ENCODE measurements at places on chromosomes 6 and 20.

- DNase-seq = no peak
These were observed 724.1 kb downstream of the KIF16B start for GRCh38 chr20:15848995-15849610.

GRCh38 chr6:89154131-89154530 lies 8.3 kb downstream of the PM20D2 start:
- no peak for DNase-seq

- DNase-seq = no peak
These were observed 35.4 kb upstream of the SSTR4 start for GRCh38 chr20:22999756-23000155.

DNA sequence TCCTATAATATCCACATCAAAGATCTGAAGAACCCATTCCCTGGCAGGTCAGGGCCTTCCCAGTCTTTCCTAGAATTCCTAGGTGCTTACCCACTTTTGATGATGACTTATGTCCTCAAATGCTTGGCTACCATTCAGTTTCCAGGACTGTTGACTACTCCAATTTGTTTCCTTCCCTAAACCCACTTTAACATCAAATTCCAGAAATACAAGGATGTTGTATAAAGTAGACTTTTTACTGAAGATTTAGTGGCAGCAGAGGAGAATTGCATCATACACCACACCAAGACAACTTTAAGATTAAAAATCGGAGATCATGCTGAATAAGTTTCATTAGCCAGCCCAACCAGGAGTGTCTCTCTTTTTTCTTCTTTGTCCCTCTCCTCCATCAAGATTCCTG lies 203.3 kb upstream of the LAMP5 start:
- DNase-seq = no peak

GRCh38 chr6:116572162-116572561 lies 858 bp downstream of the RWDD1 start:
- peak; percentile 23 for DNase-seq

- DNase-seq = no peak
These were observed 49.1 kb downstream of the LAMA2 start for GRCh38 chr6:128932061-128932460.

DNA sequence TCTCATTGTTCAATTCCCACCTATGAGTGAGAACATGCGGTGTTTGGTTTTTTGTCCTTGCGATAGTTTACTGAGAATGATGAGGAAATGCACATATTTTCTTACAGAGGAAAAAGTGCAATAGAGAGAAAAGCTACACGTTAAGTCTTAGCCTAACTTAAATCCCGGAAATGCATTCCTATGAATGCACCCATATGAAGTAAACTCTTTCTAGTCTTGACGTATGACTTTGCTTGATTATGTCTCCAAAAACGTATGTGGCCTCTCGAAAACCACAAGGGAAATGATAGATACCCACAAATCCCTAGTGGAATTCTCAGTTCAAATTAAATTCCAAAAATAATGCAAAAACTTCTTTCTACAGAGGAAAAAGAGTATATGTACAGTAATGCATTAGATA lies 90.7 kb upstream of the SASH1 start:
- DNase-seq = no peak

- no peak for DNase-seq
These were observed 47.5 kb upstream of the TMX4 start for GRCh38 chr20:8067082-8067481.

DNA sequence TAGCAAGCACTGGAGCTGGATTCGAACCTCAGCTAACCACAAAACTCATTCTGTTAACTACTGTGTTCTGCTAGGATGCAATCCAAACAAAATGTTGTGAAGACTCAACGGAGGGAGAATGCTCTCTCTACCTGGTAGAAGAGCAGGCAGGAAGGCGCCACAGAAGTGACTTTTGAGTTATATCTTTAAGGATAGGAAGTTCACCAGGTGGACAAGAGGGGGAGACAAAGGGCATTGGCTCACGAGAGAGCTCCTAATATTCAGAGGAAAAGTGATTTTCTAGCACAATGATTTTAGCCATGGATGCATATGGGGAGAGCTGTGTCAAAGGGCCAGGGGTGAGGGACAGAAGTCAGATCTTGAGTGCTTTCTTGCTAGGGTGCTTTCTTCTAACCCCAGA lies 108.4 kb upstream of the MAFB start:
- peak; percentile 5 for DNase-seq

- DNase-seq = no peak
These were observed 79.0 kb upstream of the SPACA1 start for GRCh38 chr6:87968435-87969278.

GRCh38 chr6:38234934-38235682 lies 404.6 kb downstream of the BTBD9 start:
- DNase-seq = no peak

DNA sequence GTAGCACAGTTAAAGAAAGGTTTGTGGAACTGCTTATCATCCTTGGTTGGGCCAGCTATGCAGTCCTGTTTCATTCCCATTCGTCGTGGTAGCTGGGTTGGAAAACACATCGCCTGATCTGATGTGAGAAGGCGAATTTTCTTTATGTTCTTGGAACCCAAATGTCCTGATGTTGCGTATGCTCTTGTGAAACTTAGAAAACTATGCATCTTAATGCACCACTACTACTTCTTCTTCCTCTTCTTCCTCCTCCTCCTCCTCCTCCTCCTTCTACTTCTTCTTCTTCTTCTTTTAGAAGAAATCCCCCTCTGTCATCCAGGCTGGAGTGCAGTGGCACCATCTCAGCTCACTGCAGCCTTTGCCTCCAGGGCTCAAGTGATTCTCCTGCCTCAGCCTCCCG lies 381.6 kb downstream of the UTRN start:
- DNase-seq = no peak

- peak; percentile 28 for DNase-seq
These were observed 656 bp downstream of the RTEL1 start for GRCh38 chr20:63658749-63659187.

DNA sequence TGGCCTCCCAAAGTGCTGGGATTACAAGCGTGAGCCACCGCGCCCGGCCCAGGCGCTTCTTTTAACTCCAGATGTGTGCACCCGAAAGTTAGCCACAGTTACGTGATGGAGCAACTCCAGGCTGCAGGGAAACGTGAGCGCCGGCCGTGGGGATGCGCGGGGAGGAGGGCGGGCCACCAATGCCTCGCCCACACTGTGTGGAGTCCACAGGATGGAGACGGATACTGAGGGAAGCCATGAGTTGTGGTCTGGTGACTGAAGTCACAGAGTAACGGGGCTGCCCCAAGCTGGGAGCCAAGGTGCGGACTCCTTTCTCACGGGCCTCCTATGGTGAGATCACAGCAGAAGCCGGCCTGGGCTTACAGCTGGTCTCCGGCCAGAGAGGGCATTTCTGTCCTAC lies 23.2 kb downstream of the YTHDF1 start:
- no peak for DNase-seq

DNA sequence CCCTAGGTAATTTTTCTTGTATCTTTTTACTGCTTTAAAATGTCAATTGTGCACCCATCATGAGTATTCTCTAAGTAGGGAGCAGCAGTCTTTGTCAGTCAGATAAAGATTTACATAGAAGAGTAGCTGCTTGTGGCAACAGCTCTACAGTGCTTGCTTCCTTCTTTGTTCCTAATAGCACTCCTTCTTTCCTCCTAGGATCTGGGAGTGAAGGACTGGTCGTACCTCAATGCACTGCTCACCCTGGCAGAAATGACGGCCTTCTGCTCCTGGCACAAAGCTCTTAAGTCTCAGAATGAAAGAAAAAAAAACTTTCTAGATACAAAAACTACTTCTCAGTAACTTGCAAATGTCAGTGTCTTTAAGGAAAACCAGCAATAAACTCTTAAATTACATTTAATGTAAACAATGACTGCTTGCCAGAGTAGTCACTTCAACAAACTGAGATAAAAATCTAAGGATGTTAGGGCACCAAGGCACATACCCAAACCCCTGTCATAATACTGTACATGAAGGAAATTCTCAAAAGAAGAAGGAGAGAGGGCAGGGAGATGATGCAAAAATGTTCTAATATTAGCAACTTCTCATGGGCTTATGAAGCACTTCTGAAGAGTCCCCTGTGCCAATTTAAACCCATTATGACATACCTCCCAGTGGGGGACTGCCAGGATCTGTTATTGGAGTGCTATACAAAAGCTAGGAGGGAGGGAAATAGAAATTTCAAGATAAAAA lies 34.0 kb downstream of the NCOA6 start:
- DNase-seq = no peak

GRCh38 chr20:17066902-17067301 lies 159.9 kb upstream of the PCSK2 start:
- DNase-seq = no peak

GRCh38 chr20:46773680-46774079 lies 64.2 kb downstream of the SLC2A10 start:
- DNase-seq = no peak

DNA sequence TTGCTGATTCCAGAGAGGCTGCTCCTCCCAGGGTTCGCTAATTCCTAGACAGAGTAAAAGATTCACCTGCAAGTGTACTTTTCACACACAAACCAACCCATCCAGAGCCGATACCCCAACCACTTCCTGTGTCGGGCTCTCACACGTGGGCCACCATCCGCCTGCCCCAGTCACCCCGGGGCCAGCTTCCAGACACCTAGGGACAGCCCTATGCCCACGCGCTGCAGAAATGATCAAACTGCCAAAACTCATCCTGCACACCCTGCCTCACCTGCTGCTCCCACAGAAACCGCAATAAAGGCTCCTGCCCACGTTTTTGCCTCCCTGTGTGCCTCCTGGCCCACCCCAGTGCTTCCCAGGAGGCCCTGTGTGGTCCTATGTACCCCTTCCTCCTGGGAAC lies 59.5 kb downstream of the PSMG4 start:
- DNase-seq = peak; percentile 12

GRCh38 chr20:47353692-47354463 lies 2.6 kb downstream of the ZMYND8 start:
- DNase-seq = no peak

DNA sequence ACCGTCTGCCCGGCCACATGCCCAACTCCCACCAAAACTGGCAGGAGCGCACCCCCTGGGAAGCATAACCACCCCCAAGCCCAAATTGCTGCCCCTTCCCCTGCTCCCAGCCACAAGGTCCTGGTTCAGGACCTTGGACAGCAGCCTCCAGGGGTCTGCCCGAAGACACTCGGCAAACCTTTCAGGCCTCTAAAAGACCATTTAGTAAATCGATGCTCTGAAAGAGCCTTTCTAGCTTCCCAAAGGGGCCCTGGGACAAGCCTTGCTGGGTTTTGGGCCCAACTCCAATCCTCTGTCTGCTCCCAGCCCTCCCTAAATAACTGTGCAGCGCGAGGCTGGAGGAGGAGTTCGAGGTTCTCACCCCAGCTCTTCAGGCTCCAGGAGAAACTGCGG lies 30.5 kb downstream of the GRM4 start:
- DNase-seq = no peak

DNA sequence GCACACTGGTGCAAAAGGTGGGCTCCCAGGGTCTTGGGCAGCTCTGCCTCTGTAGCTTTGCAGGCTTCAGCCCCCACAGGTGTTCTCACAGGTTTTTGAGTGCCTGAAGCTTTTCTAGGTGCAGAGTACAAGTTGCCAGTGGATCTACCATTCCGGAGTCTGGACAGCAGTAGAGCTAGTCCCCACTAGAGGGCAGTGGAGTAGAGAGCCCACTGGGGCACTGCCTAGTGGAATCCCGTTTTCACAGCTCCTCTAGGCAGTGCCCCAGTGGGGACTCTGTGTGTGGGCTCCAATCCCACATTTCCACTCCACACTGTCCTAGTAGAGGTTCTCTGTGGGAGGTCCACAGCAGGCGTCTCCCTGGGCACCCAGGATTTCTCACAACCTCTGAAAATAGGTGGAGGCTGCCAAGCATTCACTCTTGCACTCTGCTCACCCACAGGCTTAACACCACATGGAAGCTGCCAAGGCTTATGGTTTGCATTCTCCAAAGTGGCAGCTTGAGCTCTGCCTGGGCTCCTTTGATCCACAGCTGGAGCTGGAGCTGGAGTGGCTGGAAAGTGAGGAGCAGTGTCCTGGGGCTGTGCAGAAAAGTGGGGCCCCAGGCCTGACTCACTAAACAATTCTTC lies 86.3 kb upstream of the PROKR2 start:
- DNase-seq = peak; percentile 39

GRCh38 chr6:56243518-56244070 lies 3.8 kb downstream of the COL21A1 start:
- DNase-seq = no peak

GRCh38 chr6:118709859-118710350 lies 58.5 kb upstream of the CEP85L start:
- DNase-seq = peak; percentile 94

DNA sequence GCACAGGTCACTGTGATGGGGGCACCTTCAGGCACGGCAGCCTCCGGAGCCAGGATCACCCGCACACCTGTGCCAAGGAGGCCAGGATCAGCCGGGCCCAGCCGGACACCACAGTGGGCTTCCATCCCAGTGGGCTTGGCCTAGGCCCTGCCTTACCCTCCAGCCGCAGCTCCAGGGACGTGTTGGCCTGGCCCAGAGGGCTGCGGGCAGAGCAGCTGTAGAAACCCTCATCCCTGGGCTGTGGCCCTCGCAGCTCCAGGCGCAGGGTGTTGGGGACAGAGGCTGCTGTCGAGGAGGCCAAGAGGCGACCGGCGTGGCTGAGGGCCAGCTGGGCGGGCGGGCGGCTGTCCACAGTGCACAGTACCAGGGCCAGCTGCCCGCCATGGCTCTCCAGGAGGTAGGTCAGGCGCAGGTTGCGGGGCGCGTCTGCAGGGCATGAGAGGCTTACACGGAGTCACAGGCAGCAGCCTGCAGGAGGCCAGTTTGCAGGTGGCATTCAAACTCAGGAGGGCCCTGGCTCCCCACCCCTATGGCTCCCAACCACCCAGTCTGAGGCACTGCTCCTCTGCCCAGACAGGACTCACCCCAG lies 11.0 kb upstream of the ADAM33 start:
- no peak for DNase-seq

GRCh38 chr20:4689220-4689619 lies 32.5 kb upstream of the PRND start:
- no peak for DNase-seq

GRCh38 chr6:84764332-84765049 lies at the start of gene TBX18:
Gene TBX18 (minus strand): TSS chr6:84764598. CDS start chr6:84764181, 417 bp downstream.
- DNase-seq = peak; percentile 27

GRCh38 chr6:134447883-134448387 lies 130.0 kb upstream of the SGK1 start:
- DNase-seq = no peak

- peak; percentile 75 for DNase-seq
These were observed 1.4 kb upstream of the PM20D2 start for GRCh38 chr6:89144354-89144906.

DNA sequence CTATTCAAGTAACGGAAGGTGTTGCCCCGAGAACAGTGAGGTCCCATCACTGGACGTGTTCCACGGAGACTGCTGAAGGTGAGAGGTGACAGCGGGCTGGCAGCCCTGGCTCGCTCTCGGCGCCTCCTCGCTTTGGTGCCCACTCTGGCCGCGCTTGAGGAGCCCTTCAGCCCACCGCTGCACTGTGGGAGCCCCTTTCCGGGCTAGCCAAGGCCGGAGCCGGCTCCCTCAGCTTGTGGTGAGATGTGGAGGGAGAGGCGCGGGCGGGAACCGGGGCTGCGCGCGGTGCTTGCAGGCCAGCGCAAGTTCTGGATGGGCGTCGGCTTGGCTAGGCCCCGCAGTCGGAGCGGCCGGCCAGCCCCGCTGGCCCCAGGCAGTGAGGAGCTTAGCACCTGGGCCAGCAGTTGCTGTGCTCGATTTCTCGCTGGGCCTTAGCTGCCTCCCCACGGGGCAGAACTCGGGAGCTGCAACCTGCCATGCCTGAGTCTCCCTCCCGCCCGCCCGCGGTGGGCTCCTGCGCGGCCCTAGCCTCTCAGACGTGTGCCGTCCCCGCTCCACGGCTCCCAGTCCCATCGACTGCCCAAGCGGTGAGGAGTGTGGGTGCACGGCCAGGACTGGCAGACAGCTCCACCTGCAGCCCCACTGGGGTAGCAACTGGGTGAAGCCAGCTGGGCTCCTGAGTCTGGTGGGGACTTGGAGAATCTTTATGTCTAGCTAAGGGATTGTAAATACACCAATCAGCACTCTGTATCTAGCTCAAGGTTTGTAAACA lies 77.6 kb downstream of the RNF182 start:
- no peak for DNase-seq

All from activated CD4-positive, alpha-beta T cell treated with anti-CD3 and anti-CD28 coated beads, Interleukin-2, amount 50 U/mL, for 16 hours (primary cell).